ENCODE measurements at places on chromosomes 1 and 21. TPM values are rescaled to one million over a fixed set of nuclear protein-coding genes. Genes with fewer than 3 reads are reported as not detected.

DNA sequence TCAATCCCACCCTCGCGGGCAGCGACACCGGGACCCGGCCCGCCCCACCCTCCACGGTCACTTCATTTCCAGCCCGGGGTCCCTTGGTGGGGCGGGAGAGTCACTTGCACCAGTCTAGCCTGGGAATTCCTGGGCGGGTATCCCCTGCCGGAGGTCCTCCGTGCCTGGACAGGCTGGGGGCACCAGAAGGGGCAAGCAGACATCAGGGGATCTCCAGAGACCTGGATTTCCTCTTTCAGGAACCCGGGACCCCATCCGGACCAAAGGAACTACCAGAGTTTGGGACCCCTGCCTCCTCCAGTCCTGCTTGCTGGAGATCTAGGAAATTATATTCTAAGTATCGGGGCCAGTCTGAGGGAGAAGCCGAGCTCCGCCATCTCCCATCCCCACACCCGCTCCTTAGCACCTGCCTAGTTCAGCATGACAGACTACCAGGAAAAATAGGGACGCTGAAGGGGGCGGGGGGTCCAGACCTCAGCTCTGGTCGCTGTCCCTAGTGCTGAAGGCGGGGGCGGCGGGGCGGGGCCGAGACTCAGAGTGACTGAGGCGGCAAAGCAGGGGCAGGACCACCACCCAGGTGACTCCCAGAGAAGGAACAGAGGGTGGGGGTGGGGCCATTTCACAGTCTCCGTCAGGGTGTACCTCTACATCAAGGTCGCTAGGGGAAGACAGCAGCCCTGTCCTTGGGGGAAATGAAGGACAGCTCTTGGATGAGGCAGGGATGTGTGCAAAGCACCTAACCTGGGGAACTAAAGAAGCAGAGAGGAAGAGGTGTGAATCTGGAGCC is 832 bp downstream of the HCN3 start:
- peaks cover 31% of the 10 kb centered on the region for H3K4me1 ChIP-seq
- H3K4me3 ChIP-seq, result peak overlapping the region; percentile 81
- H3K36me3 ChIP-seq, result no peaks in the 10 kb centered on the region
- DNase-seq, result no peak

GRCh38 chr1:47396671-47397196 is 19.4 kb upstream of the FOXE3 start:
- H3K27me3 ChIP-seq, result peaks cover 16% of the 10 kb centered on the region
- no peak overlapping the region for H3K4me3 ChIP-seq
- H3K36me3 ChIP-seq, result no peaks in the 10 kb centered on the region
- H3K27ac ChIP-seq, result no peak overlapping the region
- no peak for DNase-seq
- peaks cover 15% of the 10 kb centered on the region for H3K4me1 ChIP-seq

GRCh38 chr1:145692785-145693443 is 14.3 kb downstream of the PDZK1 start:
- no peak overlapping the region for H3K27ac ChIP-seq
- peaks cover 8% of the 10 kb centered on the region for H3K27me3 ChIP-seq
- no peak overlapping the region for H3K4me3 ChIP-seq

DNA sequence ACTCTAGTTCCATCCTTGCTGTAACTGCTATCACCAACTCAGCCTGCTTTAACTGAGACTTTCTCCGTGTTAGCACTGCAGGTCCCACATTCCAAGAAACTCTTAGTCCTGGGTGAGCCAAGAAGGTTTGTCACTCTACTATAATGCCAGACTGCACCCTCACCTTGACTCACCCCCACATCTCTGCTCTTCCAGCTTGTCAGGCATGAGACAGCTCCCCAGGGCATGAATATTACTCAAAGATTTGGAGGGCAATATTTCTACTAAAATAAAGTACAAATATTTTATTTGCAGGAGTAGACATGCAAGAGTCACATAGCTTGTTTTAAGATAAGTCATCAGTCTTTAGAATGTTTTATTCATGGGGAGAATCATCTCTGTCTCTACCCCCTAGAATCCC is 110.2 kb downstream of the MATN1 start:
- H3K36me3 ChIP-seq, result no peaks in the 10 kb centered on the region
- H3K4me3 ChIP-seq, result no peak overlapping the region
- no peaks in the 10 kb centered on the region for H3K4me1 ChIP-seq

- no peak overlapping the region for H3K27ac ChIP-seq
- H3K4me1 ChIP-seq, result no peaks in the 10 kb centered on the region
- peaks cover 4% of the 10 kb centered on the region for H3K27me3 ChIP-seq
- H3K36me3 ChIP-seq, result no peaks in the 10 kb centered on the region
- no peak overlapping the region for H3K4me3 ChIP-seq
- DNase-seq, result no peak
Measured at GRCh38 chr1:220789532-220790147, 2.9 kb downstream of the MTARC1 start.

- H3K4me3 ChIP-seq, result no peak overlapping the region
- H3K36me3 ChIP-seq, result 0 out of 2 replicates have a peak, but pooled peaks cover 4% of the 10 kb centered on the region
- no peak overlapping the region for H3K27ac ChIP-seq
- peaks cover 4% of the 10 kb centered on the region for H3K4me1 ChIP-seq
Measured at GRCh38 chr1:43569175-43569574, 38.5 kb downstream of the PTPRF start.

DNA sequence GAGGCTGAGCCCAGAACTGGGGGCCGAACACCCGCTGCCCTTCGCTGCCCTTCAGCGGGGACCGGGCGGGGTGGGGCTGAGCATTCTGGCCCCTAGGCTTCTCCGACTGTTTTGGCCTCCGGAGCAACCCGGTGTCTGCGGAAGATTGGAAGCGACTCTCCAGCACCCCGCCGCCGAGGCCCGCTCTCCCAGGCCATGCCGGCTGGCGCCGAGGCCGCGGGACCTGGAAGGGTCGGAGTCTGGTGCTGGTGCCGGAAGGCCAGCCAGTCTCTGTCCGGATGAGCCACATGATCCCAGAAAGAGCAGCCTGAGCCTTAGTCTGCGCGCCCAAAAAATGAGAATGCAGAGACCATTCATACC is 272.0 kb downstream of the FOXD2 start:
- no peak overlapping the region for H3K27ac ChIP-seq
- peaks cover 30% of the 10 kb centered on the region for H3K27me3 ChIP-seq
- no peak for DNase-seq
- no peak overlapping the region for H3K4me3 ChIP-seq

DNA sequence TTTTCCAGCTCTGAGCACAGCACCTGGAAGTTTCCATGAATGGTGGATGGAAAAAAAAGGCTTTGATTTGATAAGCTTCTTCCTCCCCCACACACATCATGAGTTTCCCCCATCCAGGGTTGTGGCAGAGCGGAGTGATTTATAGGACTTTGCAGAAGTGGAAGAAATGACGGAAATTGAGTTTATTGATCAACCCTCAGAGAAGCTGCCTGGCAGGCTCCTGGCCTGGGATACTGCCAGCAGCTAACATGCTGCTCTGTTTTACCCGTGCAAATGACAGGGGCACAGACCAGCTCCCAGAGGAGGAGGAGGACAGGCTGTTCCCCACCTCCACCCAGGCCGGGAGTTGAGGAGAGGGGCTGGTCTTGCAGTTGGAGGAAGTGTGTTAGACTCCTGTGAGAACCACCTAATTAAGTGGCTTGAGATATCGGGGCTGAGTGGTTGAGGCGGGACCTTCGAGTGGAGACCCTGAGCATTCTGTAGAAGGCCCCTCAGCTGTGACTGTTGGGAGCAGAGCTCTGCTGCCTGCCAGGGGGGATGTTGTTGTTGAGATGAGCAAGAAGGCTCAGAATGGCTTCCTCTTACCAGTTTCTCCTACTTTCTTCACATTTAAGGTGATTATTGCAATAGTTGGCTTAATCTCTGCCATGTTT is 21.8 kb downstream of the ADORA1 start:
- H3K36me3 ChIP-seq, result no peaks in the 10 kb centered on the region
- H3K27ac ChIP-seq, result no peak overlapping the region
- H3K4me1 ChIP-seq, result peaks cover 50% of the 10 kb centered on the region
- H3K4me3 ChIP-seq, result no peak overlapping the region
- DNase-seq, result no peak

GRCh38 chr1:27505420-27505680 is 15.4 kb upstream of the WASF2 start:
- no peaks in the 10 kb centered on the region for H3K36me3 ChIP-seq
- H3K27ac ChIP-seq, result no peak overlapping the region
- peaks cover 12% of the 10 kb centered on the region for H3K4me1 ChIP-seq
- H3K4me3 ChIP-seq, result no peak overlapping the region

- no peak overlapping the region for H3K4me3 ChIP-seq
- DNase-seq, result no peak
- H3K4me1 ChIP-seq, result no peaks in the 10 kb centered on the region
- H3K27ac ChIP-seq, result no peak overlapping the region
- H3K36me3 ChIP-seq, result no peaks in the 10 kb centered on the region
Measured at GRCh38 chr1:47881505-47882442, 115.4 kb downstream of the TRABD2B start.

GRCh38 chr1:39979654-39980053 is 24.7 kb downstream of the MFSD2A start:
- no peaks in the 10 kb centered on the region for H3K27me3 ChIP-seq
- no peaks in the 10 kb centered on the region for H3K36me3 ChIP-seq

DNA sequence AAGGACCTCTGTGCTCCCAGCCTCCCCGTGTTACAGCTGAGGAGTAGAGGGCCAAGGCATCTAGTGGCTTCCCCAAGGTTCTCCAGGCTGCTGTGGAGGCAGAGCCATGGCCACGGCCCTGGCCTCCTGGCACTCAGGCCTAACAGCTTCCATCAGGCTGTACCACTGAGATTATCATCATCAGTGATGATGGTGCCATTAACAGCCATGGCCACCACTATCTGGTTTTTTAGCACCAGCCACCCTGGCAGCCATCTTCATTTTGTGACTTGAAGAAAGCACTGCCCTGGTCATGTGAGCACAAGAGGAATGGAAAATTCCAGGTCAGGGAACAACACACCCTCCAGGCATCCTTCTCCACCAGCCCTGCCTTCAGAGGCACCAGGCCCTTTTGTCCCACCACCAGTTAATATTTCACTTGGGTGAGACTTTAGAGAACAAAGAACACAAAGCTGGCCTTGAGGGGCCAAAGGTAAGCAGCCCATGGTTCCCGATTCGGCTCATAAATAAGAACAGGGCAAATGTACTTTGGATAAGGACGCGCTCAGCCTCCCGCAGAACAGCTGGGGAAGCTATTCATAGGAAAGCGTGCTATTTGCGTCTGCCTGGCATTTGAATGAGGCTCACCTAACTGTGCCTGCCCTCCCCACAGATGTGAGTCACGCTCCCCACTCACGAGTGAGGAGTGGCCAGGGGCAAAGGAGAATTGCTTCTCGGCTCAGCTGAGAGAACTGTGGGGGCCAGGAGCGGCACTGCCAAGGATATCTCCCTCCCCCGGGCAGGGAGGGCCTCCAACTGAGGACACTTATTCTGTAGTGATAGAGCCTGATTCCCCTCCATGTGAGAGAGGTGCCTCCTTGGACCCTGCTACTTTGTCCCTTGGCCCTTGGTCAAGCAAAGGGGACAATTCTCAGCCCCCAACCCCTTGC is 95.6 kb downstream of the CD58 start:
- peaks cover 6% of the 10 kb centered on the region for H3K4me1 ChIP-seq
- DNase-seq, result no peak
- peaks cover 32% of the 10 kb centered on the region for H3K27me3 ChIP-seq
- H3K36me3 ChIP-seq, result no peaks in the 10 kb centered on the region
- no peak overlapping the region for H3K27ac ChIP-seq
- H3K4me3 ChIP-seq, result no peak overlapping the region

GRCh38 chr1:48266576-48266975 is 44.1 kb downstream of the SLC5A9 start:
- H3K27ac ChIP-seq, result no peak overlapping the region
- no peak overlapping the region for H3K4me3 ChIP-seq
- no peak for DNase-seq
- H3K36me3 ChIP-seq, result peaks cover 4% of the 10 kb centered on the region

GRCh38 chr1:94989398-94989797 is 62.5 kb upstream of the CNN3 start:
- DNase-seq, result no peak
- H3K36me3 ChIP-seq, result peaks cover 13% of the 10 kb centered on the region
- no peak overlapping the region for H3K27ac ChIP-seq
- no peak overlapping the region for H3K4me3 ChIP-seq
- H3K27me3 ChIP-seq, result no peaks in the 10 kb centered on the region
- peaks cover 45% of the 10 kb centered on the region for H3K4me1 ChIP-seq

GRCh38 chr1:212512816-212513559 is 80.3 kb downstream of the NENF start:
- H3K36me3 ChIP-seq, result no peaks in the 10 kb centered on the region
- peaks cover 70% of the 10 kb centered on the region for H3K27me3 ChIP-seq
- H3K4me1 ChIP-seq, result peaks cover 11% of the 10 kb centered on the region
- peak; percentile 33 for DNase-seq
- no peak overlapping the region for H3K4me3 ChIP-seq
- H3K27ac ChIP-seq, result no peak overlapping the region

Gene MSH4
- total RNA-seq, result not detected

Gene GPATCH2
- total RNA-seq, result 8.1 TPM

Gene E2F2
- 1.0 TPM for total RNA-seq

Gene RAB4A
- total RNA-seq, result 61.2 TPM

Gene HES3
- total RNA-seq, result not detected

Gene ARV1
- total RNA-seq, result 24.6 TPM

Data from HFFc6 (cell line).